NCI-H510A (cell line): ENCODE measurements at places on chromosomes 5 and 9.

DNA sequence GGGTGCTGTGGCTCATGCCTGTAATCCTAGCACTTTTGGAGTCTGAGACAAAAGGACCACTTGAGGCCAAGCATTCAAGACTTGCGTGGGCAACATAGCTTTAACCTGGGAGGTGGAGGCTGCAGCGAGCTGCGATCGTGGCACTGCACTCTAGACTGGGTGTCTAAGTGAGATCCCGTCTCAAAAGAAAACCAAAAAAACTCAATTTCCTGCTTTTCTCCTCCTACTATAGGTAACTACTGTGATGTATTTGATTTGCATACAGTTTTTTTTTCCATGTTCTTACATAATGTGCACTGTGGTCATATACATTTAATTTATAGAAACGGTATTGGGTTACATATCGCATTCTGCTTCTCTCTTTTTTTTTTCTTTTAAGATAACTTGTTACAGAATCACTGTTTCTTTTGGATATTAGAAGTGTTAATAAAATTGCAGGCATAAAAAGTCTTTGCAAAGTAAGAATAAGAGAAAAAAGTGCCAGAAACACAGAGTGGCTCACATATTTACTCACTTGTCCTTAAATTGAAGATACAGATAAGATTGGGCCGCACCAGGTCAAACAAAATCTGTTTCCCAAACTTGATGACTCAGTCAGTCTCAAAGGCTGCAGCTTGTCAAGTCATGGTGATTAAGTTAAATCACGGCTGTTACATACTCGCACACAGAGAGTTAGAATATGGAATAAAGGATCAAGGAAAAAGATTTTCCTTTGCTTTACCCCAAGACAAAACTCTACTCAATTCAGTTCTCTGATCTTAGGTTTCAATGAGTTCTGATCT, 2.0 kb upstream of the PTGR1 start:
- no peak for DNase-seq

- DNase-seq: no peak
Observed at GRCh38 chr9:114551750-114552685, 35.6 kb upstream of the ATP6V1G1 start.

- no peak for DNase-seq
Observed at GRCh38 chr9:130466537-130467217, 21.9 kb downstream of the ASS1 start.

- DNase-seq: no peak
Observed at GRCh38 chr5:160432196-160432595, 10.5 kb downstream of the PTTG1 start.

DNA sequence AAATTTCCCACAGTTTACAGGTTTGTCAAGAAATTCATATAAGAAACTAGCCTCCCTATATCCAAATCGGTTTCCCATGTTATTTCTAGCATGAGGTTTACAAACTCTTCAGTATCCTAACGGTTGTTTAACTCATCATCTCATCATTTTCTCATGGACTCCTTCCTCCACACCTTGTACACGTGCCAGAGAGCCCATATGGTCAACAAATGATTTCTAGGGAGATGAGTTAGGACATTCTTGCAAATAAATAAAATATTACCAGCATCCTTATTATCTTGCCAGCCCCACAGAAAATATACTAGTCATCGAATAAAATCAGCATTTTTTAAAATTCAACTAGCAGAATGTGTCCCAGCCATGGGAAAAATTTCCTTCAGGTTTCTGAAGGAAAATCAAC, 285.2 kb downstream of the EBF1 start:
- DNase-seq: no peak

DNA sequence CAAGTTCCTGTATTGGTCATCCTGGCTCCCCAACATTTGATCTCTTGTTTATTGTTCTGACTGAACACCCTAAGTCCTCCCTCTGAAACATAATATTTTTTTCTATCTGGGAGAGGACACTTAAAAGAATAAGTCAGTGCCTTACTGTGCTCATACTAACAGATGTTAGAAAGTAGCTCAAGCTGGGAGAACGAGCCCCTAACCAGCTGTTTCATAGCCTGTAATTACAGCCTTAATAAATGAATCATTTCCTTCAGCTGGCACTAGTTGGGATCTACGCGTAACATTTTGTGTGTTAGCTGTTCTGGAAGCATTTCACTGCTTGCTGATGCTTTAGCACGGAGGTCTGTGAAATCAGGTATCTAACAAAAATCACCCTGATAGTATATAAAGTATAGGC, 345.9 kb upstream of the RIOK2 start:
- DNase-seq: no peak
